ENCODE measurements at places on chromosomes 2 and 18.
A peak's percentile ranks its signal among the peaks of the same experiment; 100 is the strongest.

DNA sequence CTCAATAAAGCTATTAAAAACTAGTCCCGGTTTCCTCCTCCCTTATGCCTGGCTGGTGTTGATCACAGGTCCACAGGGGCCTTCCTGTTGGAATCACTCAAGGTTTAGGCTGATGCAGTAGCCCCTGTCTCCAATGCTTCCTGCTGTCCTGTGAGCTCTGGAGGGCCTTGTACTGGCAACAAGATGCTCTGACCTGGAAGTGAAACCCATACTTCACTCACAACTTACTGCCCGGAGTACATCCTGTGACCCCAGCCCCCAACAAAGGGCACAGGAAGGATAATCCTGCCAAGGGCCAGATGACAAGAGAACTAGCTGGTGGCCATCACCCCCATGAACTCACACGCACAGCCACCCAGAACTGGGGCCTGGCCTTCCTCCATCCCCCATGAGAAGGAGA, 50.3 kb downstream of the ZBTB7C start:
- no peak for DNase-seq

GRCh38 chr2:56314796-56315195, 131.0 kb downstream of the CCDC85A start:
- DNase-seq = no peak

DNA sequence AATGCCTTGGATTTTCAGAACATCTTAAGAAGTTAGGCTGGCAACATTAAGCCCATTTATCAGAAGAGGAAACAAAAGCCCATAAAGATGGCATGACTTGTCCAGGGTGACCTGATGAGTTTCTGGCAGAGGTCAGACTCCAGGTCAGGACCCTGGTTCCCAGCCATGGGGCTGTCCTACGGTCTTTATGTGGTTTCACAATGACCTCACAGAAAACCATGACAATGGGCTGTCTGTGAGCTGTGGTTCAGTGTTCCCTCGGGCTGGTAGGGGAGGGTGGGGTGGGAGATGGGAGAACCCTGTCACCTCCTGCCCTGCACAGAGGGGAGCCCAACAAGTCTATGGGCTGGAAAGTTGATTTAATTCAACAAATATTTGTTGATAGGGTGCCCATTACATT, 101.8 kb downstream of the LOXHD1 start:
- DNase-seq = peak; percentile 58

GRCh38 chr2:119983108-119983507, 29.8 kb upstream of the EPB41L5 start:
- DNase-seq = no peak

- no peak for DNase-seq
Measured at GRCh38 chr2:139876964-139877363, 1096.8 kb upstream of the NXPH2 start.

- DNase-seq = no peak
Measured at GRCh38 chr2:102043560-102043959, 51.8 kb downstream of the IL1R2 start.

GRCh38 chr2:190094316-190094871, 31.9 kb upstream of the MSTN start:
- DNase-seq = no peak

Measured in COLO829 (cell line).